ENCODE measurements at places on chromosomes 13 and 19. TPM values are rescaled to one million over a fixed set of nuclear protein-coding genes. Genes with fewer than 3 reads are reported as not detected.
A peak's percentile ranks its signal among the peaks of the same experiment; 100 is the strongest.

DNA sequence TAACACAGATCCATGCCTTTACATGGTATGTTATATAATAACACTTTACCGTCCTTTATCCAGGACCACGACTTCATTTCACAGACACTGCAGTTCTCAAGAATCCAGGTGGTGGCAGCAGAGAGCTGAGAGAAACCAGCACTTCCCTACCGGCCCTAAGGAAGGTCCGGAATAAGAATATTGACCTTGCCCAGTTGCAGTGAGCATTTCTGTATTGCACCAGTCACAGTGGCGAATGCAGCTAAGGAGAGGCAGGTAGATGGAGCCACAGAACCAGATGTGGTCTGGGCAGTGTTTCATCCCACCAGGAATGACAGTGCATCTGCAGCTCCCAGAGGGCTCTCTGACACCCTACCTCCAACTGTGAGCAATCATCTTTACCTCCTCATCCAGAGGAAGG lies 44.6 kb downstream of the ZNF787 start:
- no peak for DNase-seq

The GPC5 gene
- 1.8 TPM for total RNA-seq

DNA sequence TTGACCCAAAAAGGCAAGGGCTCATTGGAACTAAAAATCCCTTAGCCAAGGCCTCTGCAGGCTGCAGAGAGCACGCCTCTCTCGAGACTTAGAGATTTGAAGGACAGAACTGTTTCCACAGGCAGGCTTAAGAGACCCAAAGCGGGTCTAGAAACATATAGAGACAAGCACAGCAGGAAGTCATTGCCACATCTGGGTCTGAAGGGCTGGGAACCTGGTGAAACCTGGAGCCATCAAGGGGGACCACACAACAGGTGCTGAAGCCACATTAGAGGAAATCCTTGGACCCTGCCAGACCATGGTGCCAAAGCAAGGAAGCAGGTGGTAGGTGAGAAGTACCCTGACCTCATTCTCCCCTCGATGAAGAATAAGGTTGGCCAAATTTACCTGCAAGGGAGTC lies 33.8 kb upstream of the LRCH1 start:
- DNase-seq = no peak

DNA sequence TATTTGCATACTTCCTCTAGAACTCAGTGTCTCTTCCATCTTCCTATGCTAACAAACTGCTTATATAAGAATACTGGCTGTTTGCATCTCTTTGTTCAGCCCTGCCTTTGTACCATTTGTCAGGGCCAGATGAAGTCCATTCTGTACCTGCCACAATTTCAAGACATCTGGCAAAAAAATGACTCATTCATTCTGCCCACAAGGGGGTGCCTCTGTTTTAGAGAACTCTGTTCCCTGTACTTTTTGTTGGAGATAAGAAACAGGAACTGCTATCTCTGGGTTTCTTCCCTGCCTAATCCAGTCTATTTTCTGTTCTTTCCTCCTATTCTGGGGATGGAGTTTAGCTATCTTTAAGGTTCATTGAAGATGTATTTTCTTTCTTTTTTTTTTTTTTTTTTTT lies 23.0 kb downstream of the ZNF568 start:
- no peak for DNase-seq

DNA sequence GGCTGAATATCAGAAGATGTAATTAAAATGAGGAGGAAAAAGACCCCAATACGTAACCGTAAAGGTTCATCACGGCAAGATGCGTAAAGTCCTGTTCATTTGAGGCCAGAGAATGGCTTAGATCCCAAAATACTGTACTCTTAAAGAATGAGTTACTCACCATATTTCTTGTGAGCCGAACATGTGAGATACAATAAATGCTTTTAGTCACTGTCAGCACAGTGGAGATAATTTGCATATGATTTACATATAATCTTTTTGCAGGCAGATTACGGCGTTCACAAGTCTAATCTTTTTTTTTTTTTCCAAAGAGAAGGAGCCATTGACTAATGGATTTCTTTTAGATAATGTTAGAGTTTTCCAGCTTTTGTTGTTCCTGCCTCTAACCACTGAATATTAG lies 28.4 kb downstream of the AMER2 start:
- no peak for DNase-seq

The MIR17HG gene
- total RNA-seq = 1.7 TPM

GRCh38 chr13:112940236-112940635 lies 28.8 kb upstream of the MCF2L start:
- DNase-seq = no peak

- no peak for DNase-seq
Observed at GRCh38 chr19:45200568-45200967, 22.0 kb downstream of the BLOC1S3 start.

GRCh38 chr19:40741527-40742390 lies 8.5 kb downstream of the ACTMAP start:
- DNase-seq = no peak

The CFD gene
- 252 TPM for total RNA-seq

DNA sequence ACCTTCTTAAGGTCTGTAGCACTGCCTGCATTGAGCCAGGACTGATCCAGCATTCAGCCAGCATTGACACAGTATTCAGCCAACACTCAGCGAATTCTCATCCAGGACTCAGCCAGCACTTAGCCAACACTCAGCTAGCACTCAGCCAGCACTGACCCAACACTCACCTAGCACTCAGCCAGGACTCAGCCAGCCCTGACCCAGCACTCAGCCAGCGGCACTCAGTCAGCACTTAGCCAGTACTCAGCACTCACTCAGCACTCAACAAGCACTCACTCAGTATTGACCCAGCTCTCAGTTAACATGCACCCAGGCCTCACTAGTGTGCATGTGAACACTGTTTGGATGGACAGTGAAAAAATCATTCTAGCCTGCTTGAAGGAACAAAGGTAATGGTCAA lies 55.0 kb downstream of the TSHZ3 start:
- DNase-seq = no peak

- peak; percentile 76 for DNase-seq
Observed at GRCh38 chr13:99432609-99433542, 68.4 kb upstream of the TM9SF2 start.

DNA sequence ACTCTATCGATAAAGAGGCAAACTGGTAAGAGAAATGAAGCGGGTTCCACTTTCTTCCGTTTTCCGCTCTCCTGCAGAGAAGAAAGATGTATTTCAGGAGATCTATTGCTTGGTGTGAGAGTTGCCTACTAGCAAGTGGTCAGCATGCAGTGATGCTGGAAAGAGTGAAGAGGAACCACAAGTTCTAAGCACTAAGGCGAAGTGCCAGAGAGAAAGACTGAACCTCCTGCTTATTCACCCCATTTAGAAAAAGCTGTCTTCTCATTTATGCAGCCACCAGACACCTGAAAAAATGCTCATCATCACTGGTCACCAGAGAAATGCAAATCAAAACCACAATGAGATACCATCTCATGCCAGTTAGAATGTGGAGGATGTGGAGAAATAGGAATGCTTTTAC lies 78.7 kb upstream of the GPC6 start:
- DNase-seq = no peak

- DNase-seq = no peak
Observed at GRCh38 chr13:80118099-80118498, 222.8 kb downstream of the SPRY2 start.

The C19orf85 gene
- not detected for total RNA-seq

GRCh38 chr13:91630946-91631345 lies 232.5 kb downstream of the GPC5 start:
- no peak for DNase-seq

The ERICH6B gene
- not detected for total RNA-seq

DNA sequence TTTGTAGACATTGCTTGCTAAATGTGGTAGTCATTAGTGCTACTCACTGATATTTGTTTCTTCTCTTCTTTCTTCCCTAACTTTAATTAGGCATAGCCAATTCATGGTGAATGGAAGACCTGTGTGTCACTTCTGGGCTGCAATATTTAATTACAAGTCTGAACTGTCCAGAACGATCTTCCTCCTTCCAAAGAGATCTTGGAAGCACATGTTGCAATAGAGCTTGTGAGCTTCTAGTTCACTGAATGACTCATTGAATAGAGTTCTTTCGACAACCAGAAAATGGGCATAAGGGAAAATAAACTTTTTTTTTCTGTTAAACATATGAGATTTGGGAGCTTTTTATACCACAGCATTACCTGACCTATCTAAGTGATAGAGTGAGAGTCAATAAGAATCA lies 1264.6 kb downstream of the PCDH9 start:
- no peak for DNase-seq

Measured in left ventricle myocardium superior (tissue), 1 donor.